ENCODE measurements at places on chromosomes 7 and 10.
A peak's percentile ranks its signal among the peaks of the same experiment; 100 is the strongest.

DNA sequence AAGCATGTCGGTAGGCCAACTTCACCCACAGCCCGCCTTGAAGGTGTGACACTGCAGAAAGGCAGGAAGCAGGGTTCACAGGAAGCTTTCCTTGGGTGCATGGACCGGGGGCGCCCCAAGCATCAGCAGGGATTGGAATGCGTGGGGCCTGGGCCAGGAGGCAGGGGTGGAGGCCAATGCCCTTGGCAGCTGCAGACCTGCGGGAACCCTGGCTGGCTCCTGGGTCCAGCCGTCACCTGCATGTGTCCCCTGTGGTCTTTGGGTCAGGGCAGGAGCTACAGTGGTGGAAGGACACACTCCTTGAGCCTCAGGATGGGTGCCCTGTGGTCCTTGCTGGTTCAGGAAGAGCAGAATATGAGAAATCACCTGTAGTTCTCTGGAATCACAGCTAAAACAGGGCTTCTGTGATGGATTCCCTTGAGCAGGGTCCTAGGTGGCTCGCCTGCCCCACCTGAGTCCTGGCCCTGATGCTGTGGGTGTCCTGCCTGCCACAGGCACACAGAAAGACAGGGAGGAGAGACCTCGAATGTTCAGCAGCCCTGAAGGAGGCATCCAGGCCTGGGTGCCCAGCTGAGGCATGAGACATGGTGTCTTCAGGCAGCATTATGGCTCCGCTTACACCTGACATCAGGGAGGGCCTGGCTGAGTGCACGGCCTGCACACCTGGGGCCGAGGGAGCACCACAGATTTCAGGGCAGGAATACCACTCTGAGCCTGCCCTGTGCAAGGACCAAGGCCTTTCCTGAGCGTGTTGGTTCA lies 15.1 kb downstream of the ANTXRL start:
- DNase-seq = no peak

DNA sequence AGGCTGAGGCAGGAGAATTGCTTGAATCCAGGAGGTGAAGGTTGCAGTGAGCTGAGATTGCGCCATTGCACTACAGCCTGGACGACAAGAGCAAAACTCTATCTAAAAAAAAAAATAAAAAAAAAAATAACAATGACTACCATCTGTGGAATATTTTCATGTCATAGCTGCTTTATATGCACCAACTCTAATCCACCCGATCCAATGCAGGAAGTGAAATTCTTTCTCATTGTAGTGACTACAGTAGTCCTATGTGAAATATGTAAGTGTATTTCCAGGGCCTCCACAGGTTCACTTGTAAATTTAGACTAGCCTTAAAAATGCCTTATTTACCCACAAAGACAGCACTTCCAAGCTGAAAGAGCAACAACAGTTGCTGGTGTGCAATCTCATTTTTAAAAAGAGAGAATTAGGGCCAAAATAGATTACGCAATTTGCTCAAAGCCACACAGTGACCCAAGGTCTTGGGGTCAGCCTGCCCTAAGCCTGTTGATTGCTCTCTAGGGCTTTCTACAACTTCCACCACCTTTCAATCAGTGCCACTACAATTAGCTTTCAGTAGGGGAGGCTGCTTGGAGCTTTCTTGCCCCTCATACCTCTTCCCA lies 25.8 kb upstream of the EGFR start:
- no peak for DNase-seq

DNA sequence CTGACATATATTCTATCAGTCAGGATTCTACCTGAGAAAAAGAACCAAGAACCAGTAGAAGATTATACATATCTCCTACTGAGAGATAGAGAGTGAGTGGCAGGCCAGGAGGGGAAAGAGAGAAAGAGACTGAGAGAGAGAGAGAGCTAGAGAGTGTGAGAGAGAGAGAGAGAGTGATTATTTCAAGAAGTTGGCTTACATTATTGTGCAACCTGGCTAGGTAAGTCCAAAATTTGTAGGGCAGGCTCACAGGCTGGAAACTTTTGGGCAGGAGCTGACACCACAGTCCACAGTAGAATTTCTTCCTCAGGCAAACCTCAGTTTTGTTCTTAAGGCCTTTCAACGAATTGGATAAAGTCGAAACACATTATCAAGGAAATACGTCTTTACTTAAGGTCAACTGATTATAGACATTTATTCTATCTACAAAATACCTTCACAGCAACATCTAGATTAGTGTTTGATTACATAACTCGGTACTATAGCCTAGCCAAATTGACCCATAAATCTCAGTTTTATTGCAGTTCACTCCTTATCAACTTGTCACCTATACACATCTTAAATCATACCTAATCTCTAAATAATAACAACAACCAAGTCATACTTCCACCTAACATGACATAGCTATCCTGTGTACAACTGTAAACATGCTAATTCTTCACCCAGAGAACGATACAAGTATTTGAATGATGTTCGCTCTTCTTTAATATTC lies 17.0 kb upstream of the CYP2C18 start:
- no peak for DNase-seq

GRCh38 chr10:11691319-11691755 lies 50.8 kb upstream of the ECHDC3 start:
- no peak for DNase-seq

DNA sequence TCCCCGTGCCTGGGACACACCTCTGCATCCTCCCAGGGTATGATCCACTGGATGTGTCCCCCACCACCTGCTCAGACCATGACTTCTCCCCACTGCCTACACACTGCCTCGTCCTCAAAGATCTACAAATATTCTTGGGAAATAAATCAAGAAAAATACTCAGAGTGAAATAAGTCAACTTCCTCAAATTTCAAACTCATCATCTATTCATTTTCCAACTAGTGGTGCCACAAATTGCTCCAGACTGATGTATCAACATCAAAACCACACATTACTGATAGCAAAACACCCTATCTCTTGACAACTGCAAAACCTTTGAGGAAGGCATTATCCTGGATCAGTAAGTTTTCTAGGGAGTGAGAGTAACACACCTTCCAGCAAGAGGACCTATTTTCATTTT lies 87.7 kb downstream of the GRB10 start:
- DNase-seq = no peak

DNA sequence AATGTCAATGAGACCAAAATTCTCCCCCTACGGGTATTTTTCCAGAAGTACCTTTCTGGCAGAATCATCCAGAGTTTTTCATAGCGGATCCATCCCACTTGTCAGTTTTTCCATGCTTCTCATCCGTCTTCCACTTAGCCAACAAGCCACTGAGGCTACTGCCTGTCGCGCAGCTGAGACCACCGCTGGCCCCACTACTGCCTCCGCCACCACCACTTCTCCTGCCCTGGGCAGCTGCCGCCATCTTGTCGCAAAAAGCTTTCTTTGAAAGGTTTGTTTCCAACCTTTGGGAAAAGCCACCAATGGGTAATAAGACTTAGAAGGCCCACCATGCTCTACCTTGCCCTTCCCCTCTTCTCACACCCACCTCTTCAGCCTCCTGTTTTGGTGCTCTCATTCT lies 42.1 kb downstream of the ERLIN1 start:
- no peak for DNase-seq

DNA sequence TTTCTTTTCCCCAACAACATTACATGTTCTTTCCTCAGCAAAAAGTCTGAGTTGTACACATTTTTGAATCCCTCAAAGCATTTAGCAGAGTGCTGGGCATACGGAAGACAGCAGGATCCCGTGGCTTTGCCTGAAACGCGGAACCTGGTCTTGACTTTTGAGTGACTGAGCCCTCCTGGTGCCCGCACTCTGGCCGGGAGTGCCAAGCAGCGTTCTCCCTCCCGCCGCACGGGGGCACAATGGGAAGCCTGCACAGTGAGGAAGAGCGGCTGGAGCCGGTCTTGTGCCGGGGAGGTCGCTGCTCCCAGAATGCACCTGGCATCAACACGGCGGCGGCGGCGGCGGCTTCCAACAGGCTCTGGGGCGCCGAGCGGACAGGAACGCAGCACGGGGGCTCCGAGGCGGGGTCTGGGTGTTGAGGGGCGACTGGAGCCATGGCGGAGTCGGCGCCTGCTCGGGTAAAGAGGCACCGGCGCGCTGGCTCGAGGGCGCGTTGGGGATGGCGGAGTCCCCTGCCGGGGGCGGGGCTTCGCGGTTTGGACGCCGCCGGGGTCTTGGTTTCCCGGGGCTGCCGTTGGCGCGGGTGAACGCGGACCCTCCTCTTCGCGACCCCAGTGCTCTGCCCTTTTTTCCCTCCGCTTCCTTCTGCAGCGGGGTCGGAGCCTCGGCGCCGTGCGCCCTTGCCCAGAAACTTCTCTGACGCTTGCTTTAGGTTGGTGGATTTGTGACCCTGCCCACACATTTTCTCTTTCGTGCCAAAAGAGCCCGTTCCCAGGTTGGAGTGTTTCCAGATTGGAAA lies at the start of gene ZNF212:
TSS of gene ZNF212 (plus strand) at position 307 of the 799 bp plus-strand sequence. CDS start at position 435, 128 bp downstream.
- peak; percentile 93 for DNase-seq

DNA sequence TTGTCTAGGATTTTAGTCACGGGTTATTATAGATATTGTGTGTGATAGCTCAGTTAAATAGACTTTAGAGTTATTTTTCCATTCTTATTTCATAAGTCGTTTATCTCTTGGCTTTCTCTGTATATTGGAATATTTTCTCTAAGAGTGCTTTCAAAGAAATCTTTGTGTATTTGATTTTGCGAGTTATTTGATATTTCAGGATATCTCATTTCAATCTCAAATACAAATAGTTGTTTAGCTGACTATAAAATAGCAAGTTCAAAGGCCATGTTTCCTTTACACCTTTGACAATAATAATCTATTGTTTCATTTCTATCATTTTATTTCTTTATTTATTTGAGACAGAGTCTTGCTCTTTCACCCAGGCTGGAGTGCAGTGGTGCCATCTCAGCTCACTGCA lies 55.9 kb downstream of the STK31 start:
- no peak for DNase-seq

DNA sequence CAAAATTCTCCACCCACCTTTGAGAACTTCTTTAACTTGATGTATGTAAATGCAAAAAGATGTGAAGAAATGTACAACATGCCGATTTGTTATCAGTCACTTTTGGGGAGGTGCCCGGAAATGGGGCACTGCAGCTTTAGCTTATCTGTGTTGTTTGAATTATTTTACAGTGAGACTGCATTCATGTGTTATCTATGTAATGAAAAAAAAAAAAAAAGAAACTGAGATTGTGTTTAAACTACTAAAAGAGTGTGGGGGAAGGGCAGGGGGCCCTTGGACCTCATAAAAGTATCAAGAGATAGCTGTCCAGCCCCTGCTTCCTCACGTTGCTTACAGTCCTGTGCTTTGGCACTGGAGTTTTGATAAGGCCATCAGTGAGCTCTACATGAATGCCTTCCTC lies 259.4 kb downstream of the STK31 start:
- DNase-seq = no peak

GRCh38 chr7:132279718-132280117 lies 296.6 kb downstream of the PLXNA4 start:
- DNase-seq = no peak

DNA sequence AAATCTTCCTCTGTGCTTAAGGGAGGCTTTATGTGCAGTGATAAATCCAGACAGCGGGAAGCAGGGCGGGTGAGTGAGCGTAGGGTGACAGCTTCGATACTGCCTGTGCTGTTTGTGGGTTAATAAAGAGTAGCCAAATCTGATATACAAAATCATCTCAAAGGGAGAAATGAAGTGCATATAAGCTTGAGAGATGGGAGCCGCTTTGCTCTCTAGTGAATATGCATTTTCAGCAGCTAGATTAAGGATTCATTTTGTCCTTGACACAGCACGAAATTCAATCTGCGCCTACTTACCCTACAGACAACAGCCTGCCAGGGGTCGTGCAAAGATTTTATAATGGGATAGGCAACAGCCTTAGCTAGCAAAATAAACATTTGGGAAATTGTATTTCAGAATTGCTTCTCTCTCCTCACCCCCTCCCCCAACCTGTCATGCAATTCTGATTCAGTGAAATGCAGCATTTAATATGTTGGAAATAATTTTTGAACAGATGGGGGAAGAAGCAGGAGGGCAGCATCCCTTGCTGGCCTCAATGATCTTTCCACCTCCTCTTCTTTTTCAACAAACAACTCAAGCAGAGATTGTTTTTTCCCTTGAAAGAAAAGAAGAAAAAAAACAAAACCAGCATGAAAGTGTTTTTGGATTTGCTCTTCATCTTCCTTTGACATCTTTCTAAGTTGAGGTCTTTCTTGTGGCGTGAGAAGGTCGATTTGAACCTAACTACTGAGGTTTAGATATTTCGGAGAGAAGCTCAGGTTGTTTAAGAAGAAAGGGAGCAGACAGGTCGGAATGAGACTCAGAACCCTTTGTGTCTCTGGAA lies 117.9 kb downstream of the AOAH start:
- DNase-seq = peak; percentile 65

- DNase-seq = no peak
These were observed 71.7 kb downstream of the NRBF2 start for GRCh38 chr10:63204667-63205391.

DNA sequence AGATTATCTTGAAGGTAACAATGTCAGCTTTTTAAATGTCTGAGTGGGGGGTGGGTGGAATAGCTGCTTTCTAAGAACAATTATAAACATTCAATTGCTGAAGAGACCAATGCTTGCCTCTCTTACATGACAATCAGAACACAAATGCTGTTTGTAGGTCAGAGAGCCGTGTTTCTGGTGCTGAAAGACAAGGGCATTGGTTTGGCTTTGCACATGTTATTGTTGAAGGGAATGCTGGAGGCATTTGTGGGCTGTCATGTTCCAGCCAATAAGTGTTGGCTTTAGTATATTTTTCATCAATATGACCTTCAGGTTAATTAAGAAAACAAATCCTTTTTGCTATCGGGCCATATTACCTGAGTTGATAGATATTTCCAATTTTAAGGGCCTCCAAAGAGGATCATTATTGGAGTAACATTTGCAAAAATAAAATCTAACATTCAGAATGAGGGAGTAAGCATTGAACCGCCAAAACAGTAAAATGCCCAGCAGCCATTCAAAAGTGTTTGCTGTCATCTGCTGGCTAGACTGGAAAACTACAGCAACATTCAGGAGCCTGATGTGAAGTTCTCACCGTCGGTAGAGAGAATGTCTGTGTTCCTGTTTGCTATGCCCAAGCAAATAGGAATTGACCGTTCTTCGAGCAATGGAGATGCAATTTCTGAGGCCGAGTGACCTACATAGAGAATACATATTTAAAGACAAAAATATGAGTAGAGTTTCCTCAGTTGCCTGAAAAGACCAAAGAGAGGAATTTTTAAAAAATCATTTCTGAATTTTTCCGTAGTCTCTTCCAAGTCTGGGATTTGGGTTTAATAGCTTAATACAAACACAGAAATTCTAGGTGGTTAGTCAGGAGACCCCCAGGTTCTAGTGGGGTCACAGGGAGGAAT lies 118.9 kb downstream of the APBB1IP start:
- DNase-seq = peak; percentile 62

DNA sequence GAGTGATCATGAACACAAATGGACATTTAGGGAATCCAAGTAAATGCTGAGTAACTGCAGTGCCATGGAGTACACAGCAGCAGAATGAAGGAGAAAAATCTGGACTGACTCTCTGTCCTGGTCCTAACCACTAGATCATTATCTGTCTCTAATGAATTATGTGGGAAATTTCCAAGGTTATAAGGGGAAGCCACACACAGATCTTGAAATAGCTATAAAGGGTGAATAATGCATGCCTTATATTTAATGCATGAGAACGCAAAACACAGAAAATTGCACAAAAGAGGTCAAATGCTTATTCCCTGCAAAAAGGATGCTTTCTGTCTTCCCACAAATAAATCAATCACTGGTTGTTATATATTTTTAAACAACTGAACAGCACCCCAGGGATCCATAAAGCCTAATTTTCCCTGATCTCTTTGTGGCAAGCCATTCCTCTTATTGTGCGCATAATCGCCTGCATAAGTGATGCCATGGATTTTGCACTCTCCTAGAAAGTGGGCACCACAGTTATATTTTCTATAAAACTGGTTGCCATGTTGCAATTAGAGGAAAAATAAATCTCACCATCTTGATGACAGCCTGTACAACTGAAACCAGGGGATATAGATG lies 201.8 kb downstream of the XPNPEP1 start:
- DNase-seq = no peak

Measured in NCI-H82 (cell line).